Aorta (tissue), 5 donors: ENCODE measurements at places on chromosomes 4 and X. TPM values are rescaled to one million over a fixed set of nuclear protein-coding genes. Genes with fewer than 3 reads are reported as not detected.

Gene LNX1
- 11.1 TPM for total RNA-seq

Gene RPL10
- total RNA-seq = 2,861 TPM

Gene ADAMTS3
- total RNA-seq = 5.9 TPM

Gene TMEM128
- 15.6 TPM for total RNA-seq

Gene AR
- total RNA-seq = 12.8 TPM

Gene PAGE2B
- not detected for total RNA-seq

Gene SPOCK3
- total RNA-seq = not detected

Gene JCHAIN
- total RNA-seq = 8.0 TPM

Gene ZMAT1
- total RNA-seq = 14.8 TPM

Gene CXXC4
- 0.71 TPM for total RNA-seq

- H3K36me3 ChIP-seq = no peaks in the 10 kb centered on the region
- no peak overlapping the region for H3K4me3 ChIP-seq
- H3K27ac ChIP-seq = no peak overlapping the region
These were observed 605.2 kb upstream of the NR3C2 start for GRCh38 chr4:149047368-149047767.

- no peaks in the 10 kb centered on the region for H3K27me3 ChIP-seq
These were observed 436.7 kb upstream of the AADAT start for GRCh38 chr4:170526471-170526870.

DNA sequence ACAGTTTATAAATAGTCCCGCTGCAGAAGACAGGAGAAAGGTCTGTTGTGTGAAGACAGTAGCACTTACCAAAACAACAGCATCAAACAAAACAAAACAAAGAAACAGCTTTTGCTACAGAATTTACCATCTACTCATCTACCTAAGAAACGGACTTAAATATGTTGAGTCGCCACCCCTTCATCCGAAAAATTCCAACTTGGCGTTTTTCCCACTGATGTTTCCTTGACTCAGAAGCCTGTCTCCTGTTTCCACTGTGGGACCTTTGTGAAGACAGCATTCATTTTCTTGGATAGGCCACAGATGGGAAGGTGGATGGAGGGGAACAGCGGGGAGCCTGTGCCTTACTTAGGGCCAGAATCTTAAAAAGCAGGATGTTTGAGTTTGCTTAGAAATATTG lies 1.3 kb upstream of the ITM2A start:
- no peaks in the 10 kb centered on the region for H3K36me3 ChIP-seq
- H3K27me3 ChIP-seq = no peaks in the 10 kb centered on the region
- no peaks in the 10 kb centered on the region for H3K4me1 ChIP-seq
- no peak for DNase-seq
- no peak overlapping the region for H3K4me3 ChIP-seq
- H3K27ac ChIP-seq = no peak overlapping the region

- no peaks in the 10 kb centered on the region for H3K4me1 ChIP-seq
- no peaks in the 10 kb centered on the region for H3K36me3 ChIP-seq
- no peak for DNase-seq
- H3K27me3 ChIP-seq = no peaks in the 10 kb centered on the region
- no peak overlapping the region for H3K4me3 ChIP-seq
These were observed 4.5 kb upstream of the FGF16 start for GRCh38 chrX:77442728-77443127.

GRCh38 chr4:140829825-140830224 lies 73.6 kb upstream of the TBC1D9 start:
- H3K36me3 ChIP-seq = no peaks in the 10 kb centered on the region
- H3K27ac ChIP-seq = no peak overlapping the region
- no peak overlapping the region for H3K4me3 ChIP-seq

GRCh38 chr4:184849185-184849584 lies 23.4 kb upstream of the ACSL1 start:
- no peak overlapping the region for H3K4me3 ChIP-seq
- H3K27me3 ChIP-seq = no peaks in the 10 kb centered on the region
- no peak overlapping the region for H3K27ac ChIP-seq
- DNase-seq = no peak
- no peaks in the 10 kb centered on the region for H3K4me1 ChIP-seq

GRCh38 chrX:70476934-70477733 lies 32.5 kb downstream of the DLG3 start:
- H3K27me3 ChIP-seq = no peaks in the 10 kb centered on the region
- H3K27ac ChIP-seq = peak overlapping the region; percentile 20
- H3K4me1 ChIP-seq = no peaks in the 10 kb centered on the region
- DNase-seq = peak; percentile 51
- no peak overlapping the region for H3K4me3 ChIP-seq

DNA sequence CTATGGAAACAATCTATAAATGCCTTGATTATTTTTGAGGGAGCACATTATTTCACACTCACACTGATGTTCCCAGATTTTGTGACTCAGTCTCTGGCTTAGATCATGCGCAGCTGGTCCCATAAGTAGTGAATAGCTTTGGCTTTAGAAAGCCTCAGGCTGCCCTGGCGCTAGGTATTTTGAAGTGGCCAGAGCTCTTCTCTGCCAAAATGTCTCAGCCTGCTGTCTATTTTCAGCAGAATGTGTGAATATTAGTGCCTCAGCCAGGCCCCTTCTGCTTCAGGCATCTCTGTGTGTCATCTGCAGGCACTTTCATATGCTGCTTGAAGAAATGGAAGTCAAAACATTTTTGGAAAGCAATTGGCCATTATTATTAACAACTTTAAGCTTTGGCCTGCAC lies 931.0 kb upstream of the INTU start:
- H3K27me3 ChIP-seq = no peaks in the 10 kb centered on the region
- H3K27ac ChIP-seq = no peak overlapping the region
- peak; percentile 41 for DNase-seq

- no peaks in the 10 kb centered on the region for H3K36me3 ChIP-seq
- no peak overlapping the region for H3K27ac ChIP-seq
- no peak for DNase-seq
- H3K27me3 ChIP-seq = no peaks in the 10 kb centered on the region
- H3K4me1 ChIP-seq = no peaks in the 10 kb centered on the region
- peak overlapping the region; percentile 4 for H3K4me3 ChIP-seq
These were observed 1427.9 kb downstream of the FAM133A start for GRCh38 chrX:95101851-95102390.

- H3K4me3 ChIP-seq = no peak overlapping the region
- no peak overlapping the region for H3K27ac ChIP-seq
- no peak for DNase-seq
- H3K36me3 ChIP-seq = no peaks in the 10 kb centered on the region
- H3K4me1 ChIP-seq = no peaks in the 10 kb centered on the region
- no peaks in the 10 kb centered on the region for H3K27me3 ChIP-seq
These were observed 12.1 kb upstream of the DCTD start for GRCh38 chr4:182929296-182929695.

GRCh38 chr4:13176741-13177142 lies 307.4 kb downstream of the RAB28 start:
- no peak overlapping the region for H3K4me3 ChIP-seq
- DNase-seq = no peak
- H3K27me3 ChIP-seq = no peaks in the 10 kb centered on the region
- H3K27ac ChIP-seq = no peak overlapping the region
- peaks cover 2% of the 10 kb centered on the region for H3K36me3 ChIP-seq

- H3K27ac ChIP-seq = no peak within 1 kb of the TSS
- DNase-seq = peak; percentile 62
- H3K27me3 ChIP-seq = no peaks in the 10 kb centered on the region
- H3K4me1 ChIP-seq = no peaks in the 10 kb centered on the region
These were observed at the start of gene USP51 for GRCh38 chrX:55489314-55490009. USP51 (minus strand) TSS chrX:55489848; CDS start chrX:55488939, 909 bp downstream.

DNA sequence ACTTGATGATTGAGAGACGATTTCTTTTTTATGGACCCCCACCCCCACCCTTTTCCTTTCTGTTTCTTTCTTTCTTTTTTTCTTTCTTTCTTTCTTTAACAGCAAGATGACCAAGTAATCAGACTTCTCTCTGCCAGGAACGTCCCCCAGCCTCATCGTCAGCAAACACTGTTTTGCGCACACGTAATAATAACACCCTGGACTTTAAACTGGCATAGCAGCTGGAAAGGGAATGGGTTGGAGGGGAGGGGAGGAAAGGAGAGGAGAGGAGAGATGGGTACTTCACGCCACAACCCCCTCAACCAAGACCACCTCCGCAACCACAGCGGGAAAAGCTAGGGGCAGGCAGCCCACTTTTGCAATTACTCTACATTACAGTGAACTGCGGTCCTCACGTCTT lies 1.1 kb downstream of the GABRA2 start:
- H3K27me3 ChIP-seq = no peaks in the 10 kb centered on the region
- no peak overlapping the region for H3K27ac ChIP-seq
- H3K4me3 ChIP-seq = no peak overlapping the region
- no peaks in the 10 kb centered on the region for H3K36me3 ChIP-seq
- no peak for DNase-seq

- no peak for DNase-seq
- H3K27me3 ChIP-seq = no peaks in the 10 kb centered on the region
- no peak overlapping the region for H3K4me3 ChIP-seq
- H3K36me3 ChIP-seq = no peaks in the 10 kb centered on the region
- H3K4me1 ChIP-seq = no peaks in the 10 kb centered on the region
These were observed 53.5 kb upstream of the NPFFR2 start for GRCh38 chr4:71978210-71978835.

DNA sequence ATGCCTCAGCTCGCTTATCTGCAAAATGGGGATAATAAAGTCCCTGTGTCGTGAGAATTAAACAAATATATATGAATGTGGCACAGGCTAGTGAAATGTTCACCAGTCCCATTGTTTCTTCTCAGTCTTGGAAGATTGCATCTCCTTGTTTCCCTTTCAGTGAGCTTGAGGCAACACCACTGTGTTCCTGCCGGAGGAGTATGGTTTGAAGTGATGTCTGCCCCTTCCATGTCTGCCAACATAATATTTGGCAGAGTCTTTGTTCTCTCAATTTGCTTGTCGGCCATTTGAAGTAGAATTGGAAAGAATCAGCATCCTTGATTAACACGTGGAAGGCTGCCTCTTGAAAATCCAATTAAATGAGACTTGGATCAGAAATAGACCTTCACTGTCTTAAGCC lies 1088.5 kb upstream of the INTU start:
- no peaks in the 10 kb centered on the region for H3K4me1 ChIP-seq
- no peaks in the 10 kb centered on the region for H3K36me3 ChIP-seq
- no peak for DNase-seq
- H3K27ac ChIP-seq = no peak overlapping the region
- H3K4me3 ChIP-seq = no peak overlapping the region

- H3K27me3 ChIP-seq = no peaks in the 10 kb centered on the region
- H3K4me1 ChIP-seq = no peaks in the 10 kb centered on the region
- H3K27ac ChIP-seq = no peak overlapping the region
These were observed 31.4 kb upstream of the SOWAHD start for GRCh38 chrX:119726900-119727555.

GRCh38 chr4:92528541-92528940 lies 224.8 kb downstream of the GRID2 start:
- no peak overlapping the region for H3K4me3 ChIP-seq
- no peak overlapping the region for H3K27ac ChIP-seq
- no peaks in the 10 kb centered on the region for H3K27me3 ChIP-seq
- H3K4me1 ChIP-seq = no peaks in the 10 kb centered on the region
- no peak for DNase-seq

GRCh38 chr4:82593411-82593810 lies 31.6 kb upstream of the TMEM150C start:
- H3K4me1 ChIP-seq = no peaks in the 10 kb centered on the region
- no peaks in the 10 kb centered on the region for H3K27me3 ChIP-seq
- H3K4me3 ChIP-seq = no peak overlapping the region
- DNase-seq = no peak
- H3K36me3 ChIP-seq = no peaks in the 10 kb centered on the region

DNA sequence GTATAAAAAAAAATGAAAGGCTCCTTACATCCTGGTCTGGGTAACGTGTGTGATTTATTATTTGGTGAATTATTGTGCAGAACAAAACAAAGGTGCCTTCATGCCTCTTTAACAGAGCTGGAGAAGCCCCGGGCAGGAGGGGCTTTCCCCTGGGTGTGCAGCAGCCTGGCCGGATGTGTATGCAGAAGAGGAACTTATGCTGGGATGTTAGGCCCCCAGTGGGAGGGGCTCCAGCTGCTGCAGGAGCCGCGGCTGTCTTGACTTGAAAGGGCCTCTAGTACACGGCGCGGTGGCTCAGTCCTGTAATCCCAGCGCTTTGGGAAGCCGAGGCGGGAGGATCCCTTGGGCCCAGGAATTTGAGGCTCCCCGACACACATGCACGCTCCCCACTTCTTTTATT lies 16.0 kb downstream of the CCNQ start:
- no peaks in the 10 kb centered on the region for H3K27me3 ChIP-seq
- peak; percentile 66 for DNase-seq
- H3K36me3 ChIP-seq = no peaks in the 10 kb centered on the region
- no peaks in the 10 kb centered on the region for H3K4me1 ChIP-seq
- no peak overlapping the region for H3K27ac ChIP-seq

DNA sequence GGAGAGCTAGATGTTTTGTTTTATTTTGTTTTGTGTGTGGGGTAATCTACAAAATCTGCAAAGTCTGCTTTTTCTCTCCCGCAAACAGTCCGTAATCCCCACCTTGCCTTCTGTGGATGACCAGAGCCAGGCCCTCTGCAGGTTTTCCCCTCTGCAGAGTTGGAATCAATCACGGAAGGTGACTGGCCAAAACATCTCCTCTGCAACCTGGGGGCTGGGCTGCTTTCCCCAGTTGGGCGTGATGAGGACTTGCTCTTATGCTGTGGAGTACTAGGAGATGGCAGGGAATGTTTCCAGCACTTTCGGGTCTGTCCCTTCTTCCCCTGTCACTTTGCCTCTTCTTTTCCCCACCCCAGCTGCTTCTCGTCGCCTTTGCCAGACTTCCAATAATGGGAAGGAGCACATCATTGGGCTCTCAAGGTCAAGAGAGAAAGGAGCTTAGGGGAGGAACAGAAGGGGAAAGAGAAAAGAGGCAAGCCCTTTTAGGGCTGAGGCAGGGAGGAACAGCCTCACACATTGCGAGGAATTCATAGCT lies 1.1 kb downstream of the TMEM35A start:
- no peak for DNase-seq
- no peaks in the 10 kb centered on the region for H3K4me1 ChIP-seq
- no peak overlapping the region for H3K27ac ChIP-seq

DNA sequence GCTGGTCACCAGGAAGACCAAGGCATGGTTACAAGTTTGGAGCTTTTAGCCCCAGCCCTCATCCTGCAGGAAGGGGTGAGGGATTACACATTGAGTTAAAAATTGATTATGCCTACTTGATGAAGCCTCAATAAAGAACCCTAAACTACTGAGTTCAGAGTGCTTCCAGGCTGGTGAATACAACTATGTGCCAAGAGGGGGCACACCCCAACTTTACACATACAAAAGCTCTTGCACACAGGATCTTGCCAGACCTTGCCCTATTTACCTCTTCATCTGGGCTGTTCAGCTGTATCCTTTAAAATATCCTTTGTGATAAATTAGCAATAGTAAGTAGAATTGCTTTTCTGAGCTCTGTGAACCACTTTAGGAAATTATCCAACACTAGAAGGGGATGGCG lies 489.3 kb downstream of the INPP4B start:
- H3K4me1 ChIP-seq = peaks cover 3% of the 10 kb centered on the region
- no peak overlapping the region for H3K27ac ChIP-seq
- no peaks in the 10 kb centered on the region for H3K36me3 ChIP-seq
- H3K4me3 ChIP-seq = no peak overlapping the region
- no peaks in the 10 kb centered on the region for H3K27me3 ChIP-seq

DNA sequence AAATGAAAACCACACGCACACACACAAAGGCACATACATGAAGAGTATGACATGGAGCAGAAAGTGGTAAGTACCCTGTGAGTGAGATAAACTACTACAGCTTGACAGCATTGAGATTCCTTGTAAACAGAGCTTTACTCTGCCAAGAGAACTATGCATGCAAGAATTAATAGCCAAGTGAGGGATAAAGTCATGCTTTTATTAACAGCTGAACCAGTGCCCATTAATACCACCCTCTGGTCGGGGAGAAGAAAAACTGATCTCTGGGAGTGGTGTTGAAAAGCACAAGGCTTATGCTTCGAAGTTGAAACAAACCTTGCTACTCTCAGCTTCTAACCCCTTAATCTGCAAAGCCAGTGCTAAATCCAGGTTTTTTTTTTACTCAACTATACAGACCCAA lies 95.9 kb upstream of the C1QTNF7 start:
- H3K4me1 ChIP-seq = peaks cover 3% of the 10 kb centered on the region
- peaks cover 1% of the 10 kb centered on the region for H3K36me3 ChIP-seq
- DNase-seq = no peak
